NCI-H510A (cell line): ENCODE measurements at places on chromosomes 16 and 17.

- DNase-seq = no peak
Measured at GRCh38 chr17:46894476-46895151, 28.3 kb upstream of the GOSR2 start.

- DNase-seq = no peak
Measured at GRCh38 chr17:48563385-48563838, 14.7 kb downstream of the HOXB4 start.

GRCh38 chr17:39080421-39081078 is 70.9 kb downstream of the PLXDC1 start:
- no peak for DNase-seq

DNA sequence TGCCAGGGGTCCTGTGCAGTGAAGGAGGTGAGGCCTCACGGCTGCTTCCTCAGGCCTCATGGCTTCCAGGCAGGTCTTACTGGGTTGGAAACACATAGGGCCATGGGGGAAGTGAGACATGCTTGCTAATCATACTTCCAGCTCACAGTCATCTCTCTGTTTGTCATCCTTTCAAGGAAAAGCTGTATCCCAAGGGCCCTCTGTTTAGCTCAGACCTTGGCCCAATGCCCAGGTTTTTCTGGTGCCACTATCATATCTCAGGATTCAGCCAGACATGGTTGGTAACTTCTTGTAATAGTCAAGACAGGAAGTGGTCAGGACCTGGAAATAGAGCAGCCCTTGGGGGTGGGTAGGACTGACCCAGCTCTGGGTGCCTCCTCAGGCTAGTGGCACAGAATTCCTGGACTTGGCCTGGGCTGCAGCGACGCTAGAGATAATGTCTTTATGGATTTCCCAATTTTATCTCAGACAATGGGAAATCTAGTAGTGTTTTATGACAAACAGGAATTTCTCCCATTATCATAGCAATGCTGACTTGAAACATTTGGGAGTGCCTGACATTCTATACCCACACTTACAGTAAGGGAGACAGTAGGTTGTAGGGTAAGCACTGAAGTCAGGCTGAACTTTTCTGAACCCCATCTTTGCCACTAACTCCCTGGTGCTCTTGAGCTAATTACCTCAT is 13.5 kb upstream of the ITGB3 start:
- DNase-seq = no peak

DNA sequence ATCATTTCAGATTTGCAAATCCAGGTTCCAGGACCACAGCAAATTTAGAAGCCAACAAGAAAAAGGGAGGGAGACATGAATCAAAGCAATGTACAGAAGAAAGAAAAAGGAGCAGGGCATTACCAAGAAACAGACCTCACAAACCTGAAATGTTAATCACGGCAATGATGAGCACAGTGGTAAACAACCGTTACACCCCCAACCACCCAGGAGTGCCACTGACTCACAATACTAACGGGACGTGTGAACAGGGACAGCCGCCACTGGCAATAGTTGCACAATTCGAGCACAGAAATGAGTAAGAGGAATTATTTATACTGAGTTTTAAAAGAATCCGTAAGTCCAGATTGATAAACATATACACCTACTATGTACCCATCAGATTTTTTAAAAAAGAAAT is 13.8 kb downstream of the USP22 start:
- DNase-seq = no peak

- no peak for DNase-seq
Measured at GRCh38 chr16:20948444-20948843, 47.9 kb downstream of the LYRM1 start.

DNA sequence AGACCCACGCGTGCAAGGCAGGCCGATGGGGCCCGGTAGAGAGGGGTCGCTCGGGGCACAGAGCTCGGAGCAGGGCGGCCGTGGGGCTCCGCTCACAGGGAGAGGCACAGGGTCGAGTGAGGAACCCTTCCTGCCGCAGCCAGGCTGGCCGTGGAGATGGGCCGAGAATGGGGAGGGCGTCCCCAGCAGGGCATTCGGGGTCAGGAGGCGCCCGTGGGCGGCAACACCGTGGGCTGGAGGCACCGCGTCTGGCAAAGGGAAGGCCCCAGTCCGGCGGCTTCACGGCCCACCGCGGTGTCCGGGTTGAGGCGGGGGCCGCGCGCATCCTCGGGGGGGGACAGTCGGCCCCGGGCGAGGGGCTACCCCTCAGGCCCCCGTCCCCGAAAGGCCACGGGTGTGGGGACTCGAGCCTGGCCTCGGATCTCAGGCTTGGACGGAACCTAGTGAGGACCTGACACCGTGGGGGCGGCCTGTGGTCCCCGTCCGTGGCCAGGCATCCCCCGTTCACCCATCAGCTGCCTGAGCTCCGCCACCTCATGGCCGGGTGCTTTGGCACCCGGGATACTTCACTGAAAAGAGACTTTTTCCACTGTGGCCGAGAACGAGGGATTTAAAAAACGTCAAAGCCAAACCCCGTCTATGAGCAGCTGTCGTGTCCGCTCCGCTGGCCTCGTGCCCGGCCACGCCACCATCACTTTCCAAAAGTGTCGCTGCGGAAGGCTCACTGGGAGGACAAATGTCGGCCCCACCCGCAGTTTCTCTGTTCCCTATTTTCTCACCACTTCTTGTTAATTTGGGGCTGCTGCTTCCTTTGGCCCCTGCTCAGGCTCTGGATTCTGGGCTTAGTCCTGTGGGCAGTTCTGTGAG is 73.6 kb downstream of the METRNL start:
- DNase-seq = no peak

GRCh38 chr16:57043248-57043647 is 49.1 kb upstream of the CPNE2 start:
- DNase-seq = no peak

DNA sequence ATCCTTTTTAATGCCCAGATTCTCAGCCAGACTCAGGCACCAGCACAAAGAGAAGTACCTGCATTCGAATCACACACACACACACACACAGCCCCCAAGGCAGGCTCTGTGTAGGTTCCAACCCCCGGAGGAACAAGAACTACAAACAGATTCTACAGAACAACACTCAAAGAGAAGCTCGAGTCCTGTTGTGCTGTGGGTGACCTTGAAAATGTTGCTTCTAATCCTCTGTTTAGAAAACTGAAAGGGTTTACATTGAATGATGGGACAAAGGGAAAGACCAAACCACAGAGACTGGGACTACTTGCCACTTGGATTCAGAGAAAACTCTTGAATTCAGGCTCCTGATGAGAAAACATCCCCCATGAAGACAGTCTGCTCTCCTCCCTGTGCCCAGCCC is 568.8 kb upstream of the C16orf82 start:
- no peak for DNase-seq
